GOT3 (cell line): ENCODE measurements at places on chromosomes 4 and X.

DNA sequence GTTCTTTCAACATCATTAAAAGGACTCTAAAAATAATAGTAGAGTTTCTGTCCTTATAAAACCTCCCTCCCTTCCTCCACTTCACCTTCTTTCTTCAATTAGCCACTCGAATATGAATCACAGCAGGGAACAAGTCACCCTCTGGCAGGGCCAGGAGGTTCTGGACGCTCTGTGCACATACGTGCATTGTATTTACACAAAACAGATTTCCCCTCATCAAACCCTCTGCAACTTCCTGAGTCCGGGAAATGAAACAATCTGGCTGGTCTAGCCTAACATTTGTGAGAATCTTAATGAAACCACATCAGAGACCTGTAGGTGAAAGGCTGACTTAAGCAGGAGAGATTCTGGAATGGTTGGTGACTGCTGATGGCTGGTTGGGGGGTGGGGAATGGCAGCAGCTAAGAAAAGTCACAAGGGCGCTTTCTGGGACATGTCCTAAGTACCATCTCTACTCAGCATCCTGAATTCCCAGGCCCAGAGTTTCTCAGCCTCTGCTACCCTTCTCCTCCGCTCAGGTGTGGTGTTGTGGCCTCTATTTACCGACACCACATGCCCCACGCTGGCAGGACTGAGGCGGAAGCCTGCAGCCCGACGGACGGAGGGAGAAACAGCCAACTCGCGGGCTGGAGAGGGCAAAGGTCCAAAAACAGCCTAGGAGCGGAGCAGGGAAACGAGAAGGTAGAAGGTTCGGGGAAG lies 1.0 kb downstream of the ZDHHC9 start:
- DNase-seq = no peak

DNA sequence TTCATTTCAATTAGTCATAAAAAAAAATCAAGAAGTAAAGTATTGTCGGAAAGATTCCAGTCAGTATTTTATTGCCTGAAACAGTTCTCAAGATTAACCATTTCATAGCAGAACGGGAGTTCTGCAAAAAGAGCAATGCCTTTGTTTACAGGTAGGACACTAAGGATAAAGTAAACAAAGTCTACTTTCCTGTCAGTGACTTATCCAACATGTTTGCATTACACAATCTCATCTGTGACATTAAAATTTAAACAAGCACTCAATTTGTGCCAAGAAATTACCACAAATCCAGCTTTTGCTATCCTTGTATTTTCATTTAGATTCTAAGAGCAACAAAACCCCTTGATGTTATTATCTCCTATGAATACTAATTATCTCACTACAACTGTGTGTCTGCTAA lies 306.5 kb upstream of the LDB2 start:
- DNase-seq = no peak

DNA sequence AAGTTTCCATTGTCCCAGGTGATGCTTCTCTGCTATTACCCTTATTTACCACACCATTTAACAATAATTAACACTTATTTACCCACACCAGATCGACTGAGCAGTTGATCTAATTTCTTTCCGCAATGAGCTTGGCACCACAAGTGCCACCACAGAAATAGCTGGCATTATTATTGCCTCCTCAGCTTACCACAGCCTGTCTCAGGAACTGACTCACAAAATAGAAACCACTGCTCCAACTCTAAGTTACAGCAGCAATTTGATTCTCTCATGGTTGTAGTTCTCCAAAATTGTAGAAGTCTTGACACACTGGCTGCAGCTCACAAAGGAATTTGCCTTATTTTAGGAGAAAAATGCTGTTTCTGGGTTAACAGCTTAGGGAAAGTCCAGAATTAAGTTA lies 22.5 kb downstream of the ZNF721 start:
- no peak for DNase-seq

- no peak for DNase-seq
Observed at GRCh38 chr4:17773135-17773698, 8.2 kb downstream of the FAM184B start.

DNA sequence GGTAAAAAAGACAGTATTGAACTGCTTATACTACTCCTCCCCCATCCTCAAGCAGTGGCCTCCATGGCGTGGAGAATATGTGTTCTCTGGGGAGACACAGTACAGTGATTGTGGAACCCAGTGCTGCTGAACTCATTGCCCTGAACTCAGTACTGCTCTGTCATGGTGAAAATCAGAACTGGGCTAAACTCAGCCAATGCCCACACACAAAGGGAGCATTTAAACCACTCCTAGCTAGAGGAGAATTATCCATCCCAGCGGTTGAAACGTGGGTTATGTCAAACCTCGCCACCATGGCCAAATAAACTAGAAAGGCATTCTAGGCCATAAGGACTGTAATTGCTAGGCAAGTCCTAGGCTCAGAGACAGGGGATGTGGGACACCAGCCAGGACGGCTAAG lies 131.8 kb downstream of the SPOCK3 start:
- no peak for DNase-seq

DNA sequence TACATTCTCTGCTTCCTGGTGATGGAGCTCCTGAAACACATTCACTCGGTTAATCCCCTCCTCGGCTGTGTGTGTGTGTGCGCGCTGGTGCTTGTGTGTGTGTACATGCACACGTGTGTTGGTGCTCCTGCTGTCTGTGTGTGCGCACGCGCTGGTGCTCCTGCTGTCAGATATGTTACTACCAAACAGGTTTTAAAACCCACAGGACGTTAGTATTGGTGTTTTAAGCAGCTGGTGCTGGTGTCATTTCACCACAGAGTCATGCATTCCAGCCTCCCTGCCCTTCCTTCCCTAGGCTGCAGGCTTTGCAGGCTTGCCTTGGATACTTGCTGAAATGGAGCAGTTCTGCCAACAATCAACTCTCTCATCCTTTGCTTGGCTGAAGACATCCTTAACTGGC lies 48.1 kb upstream of the CPLX1 start:
- no peak for DNase-seq

GRCh38 chrX:81874807-81875206 lies 672.9 kb downstream of the SH3BGRL start:
- DNase-seq = no peak

DNA sequence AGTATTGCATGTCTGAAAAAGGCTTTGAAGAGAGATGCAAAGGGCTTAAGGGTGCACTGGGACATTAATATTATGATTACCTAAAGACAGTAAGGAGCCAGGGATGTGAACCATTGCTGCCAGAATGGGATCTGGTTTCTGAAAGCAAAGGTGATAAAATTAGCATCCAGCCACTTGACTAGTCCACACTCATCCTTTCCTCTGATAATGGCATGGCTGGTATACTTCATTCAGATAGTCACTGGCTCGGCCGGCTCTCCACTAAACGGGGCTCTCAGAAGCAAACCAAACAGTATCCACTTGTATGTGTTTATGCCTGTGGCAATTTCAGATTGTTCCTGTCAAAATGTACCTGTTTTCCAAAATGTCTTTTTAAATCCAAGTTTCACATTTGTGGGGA lies 46.4 kb downstream of the MAMLD1 start:
- no peak for DNase-seq

DNA sequence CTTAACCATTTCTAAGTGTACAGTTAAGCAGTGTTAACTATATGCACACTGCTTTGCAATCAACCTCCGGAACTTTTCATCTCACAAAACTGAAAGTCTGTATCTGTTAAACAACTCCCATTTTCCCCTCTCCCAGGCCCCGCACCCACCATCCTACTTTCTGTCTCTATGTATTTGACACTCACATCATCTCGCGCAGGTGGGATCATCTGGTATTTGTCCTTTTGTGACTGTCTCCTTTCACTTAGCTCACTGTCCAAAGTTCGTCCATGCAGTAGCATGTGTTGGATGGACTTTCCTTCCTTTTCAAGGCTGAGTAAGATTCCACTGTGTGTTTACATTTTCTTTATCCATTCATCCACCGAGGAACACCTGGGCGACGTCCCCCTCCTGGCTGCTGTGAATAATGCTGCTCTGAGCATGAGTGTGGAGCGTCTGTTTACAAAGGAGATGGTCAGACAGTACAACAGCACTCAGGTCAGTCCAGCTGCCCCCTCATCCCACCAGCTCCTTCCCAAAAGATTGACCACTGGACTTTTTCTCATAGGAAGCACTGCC lies 39.8 kb downstream of the DCTD start:
- DNase-seq = no peak

DNA sequence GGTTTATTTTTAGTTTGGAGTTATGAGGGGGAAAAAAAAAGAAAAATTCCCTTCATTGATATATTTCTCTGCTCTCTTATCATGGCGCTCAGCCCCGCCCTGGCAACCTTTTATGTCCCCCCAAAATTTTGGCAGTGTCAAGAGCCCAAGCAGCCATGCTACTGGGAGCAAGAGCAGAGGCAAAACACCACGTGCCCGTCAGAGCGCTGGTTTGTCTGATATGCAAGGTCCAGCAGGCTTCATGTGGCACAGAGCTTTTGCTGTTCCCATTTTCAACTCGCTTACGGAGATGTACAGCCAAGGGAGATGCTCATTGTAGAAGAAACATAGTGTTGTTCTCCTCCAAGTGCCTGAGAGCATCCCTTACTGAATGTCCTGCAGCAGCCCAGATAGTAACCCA lies 27.3 kb downstream of the SLITRK2 start:
- no peak for DNase-seq

DNA sequence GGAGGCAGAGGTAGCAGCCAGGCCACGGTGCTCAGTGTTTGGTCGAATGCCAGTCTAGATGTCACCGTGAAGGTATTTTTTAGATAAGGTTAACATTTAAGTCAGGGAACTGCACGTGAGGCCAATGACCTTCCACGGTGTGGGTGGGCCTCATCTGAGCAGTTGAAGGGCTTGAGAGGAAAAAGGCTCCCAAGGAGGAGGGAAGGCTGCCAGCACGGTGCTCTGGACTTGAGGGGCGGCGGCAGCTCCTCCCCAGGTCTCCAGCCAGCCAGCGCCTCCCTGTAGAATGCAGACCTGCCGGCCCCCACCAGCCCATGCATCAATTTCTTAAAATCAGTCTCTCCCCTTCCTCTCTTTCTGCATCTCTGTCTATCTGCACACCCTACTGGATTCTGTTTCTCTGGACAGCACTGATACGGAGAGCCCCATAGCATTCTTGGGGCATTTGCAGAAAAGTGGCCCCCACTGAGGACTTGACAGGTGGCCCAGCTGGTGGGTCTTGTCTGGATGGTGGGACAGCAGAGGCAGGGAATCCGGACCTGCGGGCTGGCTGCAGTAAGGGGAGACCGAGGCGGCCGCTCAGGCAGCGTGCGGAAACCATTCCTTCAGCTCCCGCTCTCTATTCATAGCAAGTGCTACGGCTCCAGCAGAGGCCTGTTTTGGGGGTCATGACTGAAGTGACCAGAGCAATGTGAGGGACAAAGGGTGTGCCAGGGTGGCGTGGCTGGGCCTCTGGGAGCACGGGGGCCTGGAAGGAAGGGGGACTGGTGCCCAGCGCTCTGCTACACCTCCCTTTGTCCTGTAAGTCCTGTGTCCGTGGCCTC lies 7.9 kb upstream of the RGS12 start:
- DNase-seq = no peak

DNA sequence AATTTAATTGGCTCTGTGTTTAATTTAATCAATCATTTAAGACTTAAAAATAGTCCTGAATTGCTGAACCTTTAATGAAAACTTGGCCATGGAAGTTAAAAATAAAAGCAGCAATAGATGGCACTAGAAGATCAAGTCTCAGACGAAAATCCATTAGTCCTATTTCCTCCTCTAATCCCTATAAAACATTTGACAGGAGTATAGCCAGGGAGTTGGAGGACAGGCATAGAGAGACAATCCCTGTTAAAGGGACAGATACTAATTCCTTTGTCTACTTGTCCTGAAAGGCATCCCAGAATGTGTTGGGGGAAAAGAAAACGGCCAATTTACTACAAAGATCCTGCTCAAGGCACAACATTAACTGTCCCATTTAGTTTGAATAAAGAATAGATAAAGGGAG lies 276.3 kb upstream of the TACR3 start:
- no peak for DNase-seq
